ENCODE measurements at places on chromosomes 5 and 9.

GRCh38 chr9:74728176-74728575 lies 159.5 kb downstream of the TRPM6 start:
- DNase-seq, result no peak

DNA sequence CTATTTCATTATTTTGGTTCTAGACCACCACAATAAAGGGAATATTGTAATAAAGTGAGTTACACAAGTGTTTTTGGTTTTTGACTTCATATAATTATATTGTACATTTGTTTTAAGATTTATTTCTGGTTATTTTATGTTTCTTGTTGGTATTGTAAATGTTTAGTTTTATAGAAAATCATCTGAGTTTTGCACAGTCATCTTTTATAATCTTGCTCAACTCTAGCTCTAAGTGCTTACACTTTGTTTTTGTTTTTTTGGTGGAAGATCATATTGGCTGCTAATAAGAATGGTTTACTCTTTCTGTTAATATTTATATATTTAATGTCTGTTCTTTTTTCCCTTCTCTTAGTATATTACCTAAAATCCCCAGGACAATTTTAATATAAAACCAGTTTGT lies 135.0 kb downstream of the CNTLN start:
- no peak for DNase-seq

GRCh38 chr5:54894957-54895815 lies 90.2 kb downstream of the ESM1 start:
- no peak for DNase-seq

DNA sequence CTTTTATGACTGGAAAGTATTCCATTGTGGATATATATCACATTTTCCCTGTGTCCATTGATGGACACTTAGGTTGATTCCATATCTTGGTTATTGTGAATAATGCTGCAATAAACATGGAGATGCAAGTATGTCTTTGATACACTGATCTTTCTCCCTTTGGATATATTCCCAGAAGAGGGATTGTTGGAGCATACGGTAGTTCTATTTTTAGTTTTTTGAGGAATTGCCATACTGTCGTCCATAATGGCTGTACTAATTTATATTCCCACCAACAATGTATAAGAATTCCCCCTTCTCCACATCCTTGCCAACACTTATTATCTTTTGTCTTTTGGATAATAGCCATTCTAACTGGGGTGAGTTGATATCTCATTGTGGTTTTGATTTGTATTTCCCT lies 54.9 kb upstream of the PITX1 start:
- DNase-seq, result no peak

DNA sequence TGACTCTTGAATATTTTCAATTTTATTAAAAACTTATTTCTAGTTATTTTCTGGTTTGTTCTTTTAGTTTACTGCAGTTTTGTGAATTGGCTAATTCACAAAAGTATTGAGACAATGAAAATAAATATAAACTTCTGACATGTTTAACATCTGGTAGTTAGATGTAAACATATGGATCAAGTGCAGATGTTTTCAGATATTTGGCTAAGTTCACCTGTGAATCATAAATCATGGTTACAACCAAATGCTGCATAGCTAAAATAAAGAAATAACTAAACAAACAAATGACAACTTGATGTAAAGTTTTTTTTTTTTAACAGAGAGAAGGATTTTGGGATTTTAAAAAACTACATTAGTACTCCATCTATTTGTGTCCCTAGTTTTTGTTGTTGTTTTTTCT lies 484.6 kb downstream of the SLCO4C1 start:
- no peak for DNase-seq

DNA sequence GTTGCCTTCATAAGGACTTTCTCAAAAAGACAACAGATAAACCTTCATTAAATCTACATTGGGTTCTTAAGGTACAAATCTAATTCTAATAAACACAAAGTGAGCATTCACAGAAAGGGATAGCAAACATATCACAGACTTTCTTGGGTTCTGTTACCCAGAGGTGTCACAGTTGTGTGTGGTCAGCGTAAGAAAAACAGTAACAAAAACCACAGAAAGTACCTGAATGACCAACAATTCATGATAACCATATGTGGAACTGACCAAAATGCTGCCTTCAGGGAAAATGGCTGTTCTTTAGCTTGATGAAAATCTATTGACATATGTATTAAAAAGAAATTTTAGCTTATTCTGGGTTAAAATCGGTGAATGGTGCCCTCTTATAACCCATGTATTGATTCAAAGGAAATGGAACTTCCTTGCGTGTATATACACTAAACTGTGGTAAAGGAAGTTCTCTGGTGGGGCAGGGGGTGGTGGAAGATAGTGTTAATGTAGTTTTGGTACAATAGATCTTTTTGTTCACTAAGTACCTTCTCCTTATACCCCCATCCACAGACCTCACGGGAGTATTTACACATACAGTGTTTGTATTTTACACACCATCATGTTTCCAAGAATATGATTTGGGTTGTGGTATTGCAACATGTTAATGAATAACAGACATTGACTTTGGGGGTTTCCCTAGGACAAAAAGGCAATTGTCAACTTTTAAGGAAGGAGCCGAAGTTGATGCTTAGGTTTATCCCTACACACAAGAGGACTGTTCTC lies 152.5 kb downstream of the APBA1 start:
- no peak for DNase-seq

DNA sequence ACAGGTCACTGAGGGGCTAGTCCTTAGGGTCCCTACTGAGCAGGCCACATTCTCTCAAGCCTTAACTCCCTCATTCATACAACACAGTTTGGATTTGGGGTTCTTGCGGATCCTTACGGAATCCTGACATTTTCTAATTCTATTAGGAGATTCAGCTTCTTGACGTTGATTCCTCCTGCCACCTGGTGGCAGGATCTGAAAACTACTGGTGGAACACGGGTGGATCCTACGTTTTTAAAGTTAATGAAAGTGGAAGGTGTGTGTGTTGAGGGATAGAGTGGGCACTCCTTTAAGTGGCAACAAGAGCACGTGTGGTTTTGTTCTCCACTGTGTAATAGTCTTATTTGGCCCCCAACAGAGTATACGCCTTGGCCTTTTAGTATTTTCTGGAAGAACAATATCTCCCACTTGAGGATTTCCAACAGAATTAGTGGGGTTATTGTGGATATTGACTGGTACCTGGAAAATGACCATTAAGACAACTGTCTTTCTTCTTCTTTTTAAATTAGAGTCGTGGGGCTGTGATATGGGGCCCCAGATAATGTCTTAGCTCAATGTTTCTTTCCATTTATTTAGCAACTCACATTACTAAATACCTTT lies 25.2 kb downstream of the SLC28A3 start:
- DNase-seq, result peak; percentile 22

DNA sequence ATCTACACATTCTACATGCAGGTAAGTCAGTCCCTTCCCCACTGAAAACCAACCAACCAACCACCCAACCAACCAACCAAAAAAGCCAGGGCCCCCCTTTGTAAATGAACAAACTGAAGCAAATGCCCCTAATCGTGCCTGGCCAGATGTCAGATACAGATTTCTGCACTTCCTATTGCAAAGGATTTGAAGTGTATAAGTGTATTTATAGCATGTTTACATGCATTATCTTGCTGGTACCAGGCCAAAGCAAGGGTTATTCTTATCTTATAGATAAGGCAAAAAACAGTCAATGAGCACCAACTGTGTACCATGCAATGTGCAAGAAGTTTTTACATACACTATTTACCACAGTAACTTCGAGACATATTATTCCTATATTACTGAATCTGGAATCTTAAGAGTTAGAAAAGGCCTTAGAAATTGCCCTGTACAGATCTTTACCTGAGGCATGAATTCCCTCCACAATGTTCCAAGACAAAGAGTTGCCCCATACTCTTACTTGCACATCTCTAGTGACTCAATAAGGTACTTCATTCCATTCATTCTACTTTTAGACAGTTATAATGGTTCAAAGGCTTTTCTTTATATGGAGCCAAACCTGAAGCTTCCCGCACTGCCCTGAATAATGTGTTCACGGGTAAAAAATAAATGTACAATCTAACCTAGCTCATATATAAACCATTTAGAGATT lies 51.7 kb upstream of the NR5A1 start:
- no peak for DNase-seq

DNA sequence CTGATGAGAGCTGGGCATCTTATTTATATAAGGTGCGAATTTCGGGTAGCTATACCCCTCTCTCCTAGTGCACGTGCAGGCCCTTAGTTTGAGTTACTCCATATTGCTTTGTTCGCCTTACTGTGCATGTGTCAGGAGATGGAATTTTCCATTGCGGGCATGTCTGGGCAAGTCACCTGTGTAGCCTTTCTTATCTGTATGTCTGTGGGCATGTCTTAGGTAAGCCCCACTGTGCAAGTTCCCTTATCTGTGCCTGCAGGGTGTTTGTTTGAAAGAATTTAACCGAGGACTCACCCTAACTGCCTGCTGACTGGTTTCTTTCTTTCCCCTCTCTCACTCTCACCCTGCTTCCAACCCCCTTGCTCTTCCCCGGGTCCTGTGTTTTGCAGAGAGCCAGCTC lies 140.7 kb upstream of the RANBP3L start:
- DNase-seq, result no peak

GRCh38 chr5:74647096-74647495 lies 6.6 kb upstream of the ENC1 start:
- DNase-seq, result no peak

DNA sequence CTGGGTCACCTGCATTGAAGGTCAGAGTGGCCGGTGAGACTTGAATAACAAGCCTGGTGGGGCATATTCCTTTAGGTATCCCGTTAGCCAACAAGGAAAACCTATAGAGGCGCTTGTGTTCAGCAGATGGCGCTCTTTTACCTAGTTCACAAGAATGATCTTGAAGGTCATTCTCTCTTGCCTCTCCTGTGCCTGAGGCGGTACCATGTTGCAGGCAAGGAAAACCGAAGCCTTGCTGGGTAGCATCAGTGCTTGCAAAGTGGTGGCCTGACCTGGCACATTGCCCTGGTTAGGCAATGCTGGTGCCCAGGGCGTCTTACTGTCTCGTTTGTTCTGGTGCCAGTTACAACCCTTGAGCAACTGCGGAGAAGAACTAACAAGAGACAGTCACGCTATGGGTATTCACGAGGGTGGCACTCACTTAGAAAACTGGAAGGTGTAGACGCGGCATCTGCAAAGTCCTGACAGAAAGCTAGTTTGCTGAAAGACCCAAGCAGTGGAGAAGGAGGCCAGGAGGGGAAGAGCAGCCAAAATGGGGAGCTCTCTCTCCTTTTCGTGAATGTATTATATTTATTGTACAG lies 56.7 kb downstream of the AOPEP start:
- DNase-seq, result no peak

GRCh38 chr5:56481428-56482357 lies 248.6 kb upstream of the ANKRD55 start:
- DNase-seq, result peak; percentile 28

DNA sequence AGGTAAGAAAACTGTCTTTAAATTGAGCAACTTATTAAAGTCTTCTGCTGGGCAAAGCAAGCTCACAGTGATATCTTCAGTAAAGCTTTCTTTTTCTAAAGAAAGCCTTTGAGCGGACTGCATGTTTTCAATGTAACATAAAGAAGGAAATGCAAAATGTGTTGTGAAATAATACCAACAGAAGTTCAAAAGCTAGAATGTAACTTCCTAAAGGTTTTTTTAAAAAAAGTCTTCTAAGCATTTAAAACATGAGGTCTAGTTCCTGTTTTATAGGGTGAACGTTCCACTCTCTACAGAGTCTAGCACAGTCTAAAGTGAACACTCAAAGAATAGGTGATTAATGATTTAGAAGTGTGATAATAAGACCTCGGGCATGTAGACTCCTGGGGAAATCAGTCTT lies 62.9 kb downstream of the DENND1A start:
- no peak for DNase-seq

DNA sequence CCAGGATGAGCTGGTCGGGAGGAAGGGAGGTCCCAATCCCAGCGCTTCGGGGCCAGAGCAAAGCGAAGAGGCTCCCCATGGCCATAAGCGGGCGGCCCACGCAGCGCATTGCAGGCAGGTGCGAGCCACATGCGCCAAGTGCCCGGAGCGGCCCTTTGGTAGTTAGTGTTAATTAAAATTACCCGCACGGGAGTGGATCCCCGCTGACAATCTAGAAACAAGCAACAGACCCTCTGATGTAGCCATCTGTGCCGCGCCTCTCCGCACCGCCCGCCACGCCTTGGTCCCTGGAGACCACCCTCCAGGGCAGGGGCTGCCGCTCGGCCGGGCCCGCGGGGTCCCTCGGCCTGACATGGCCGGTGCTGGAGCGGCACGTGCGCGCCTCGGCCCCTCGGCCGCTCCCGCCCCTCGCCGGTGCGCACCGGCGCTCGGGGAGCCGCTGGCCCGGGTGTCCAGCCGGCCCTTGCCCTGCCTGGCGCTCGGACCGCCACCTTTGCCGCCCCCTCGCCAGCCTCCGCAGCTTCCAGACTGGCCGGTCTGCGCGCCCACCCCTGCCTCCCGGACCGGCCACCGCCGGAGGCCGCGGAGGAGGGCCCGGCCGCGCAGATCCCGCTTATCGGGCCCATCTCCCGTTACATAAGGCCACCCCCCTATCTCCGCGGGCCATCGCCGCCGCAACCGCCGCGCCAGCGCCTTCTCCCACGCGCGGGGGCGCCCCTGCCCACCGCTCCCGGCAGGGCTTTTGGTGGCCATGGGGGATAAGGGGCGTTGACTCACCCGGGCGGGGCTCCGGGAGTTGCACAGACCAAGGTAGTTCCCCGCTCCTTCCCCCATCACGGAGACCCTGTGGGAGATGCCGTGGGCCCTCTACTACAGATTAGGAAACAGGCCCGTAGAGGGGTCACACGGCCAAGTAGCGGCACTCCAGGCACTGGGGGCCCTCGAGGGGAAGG lies 1.9 kb upstream of the IL13 start:
- DNase-seq, result no peak

DNA sequence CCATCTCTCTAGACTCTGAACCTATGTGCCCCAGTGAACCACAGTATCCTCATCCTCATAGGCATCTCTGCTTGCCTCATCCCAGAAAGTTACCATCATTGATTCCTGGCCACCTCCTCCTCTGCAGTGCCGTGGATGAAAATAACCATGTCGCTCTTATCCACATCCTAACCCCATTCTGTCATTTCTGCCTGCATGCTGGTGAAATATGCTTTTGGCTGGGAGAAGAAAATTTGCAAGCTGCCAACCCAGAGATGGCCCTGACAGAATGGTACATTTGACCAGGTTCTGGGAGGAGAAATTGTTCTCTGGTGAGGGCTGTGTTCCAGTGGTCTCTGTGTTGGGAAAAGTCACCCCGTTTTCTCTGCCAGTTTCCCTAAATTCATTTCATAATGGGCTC lies 149.7 kb downstream of the NMUR2 start:
- no peak for DNase-seq

DNA sequence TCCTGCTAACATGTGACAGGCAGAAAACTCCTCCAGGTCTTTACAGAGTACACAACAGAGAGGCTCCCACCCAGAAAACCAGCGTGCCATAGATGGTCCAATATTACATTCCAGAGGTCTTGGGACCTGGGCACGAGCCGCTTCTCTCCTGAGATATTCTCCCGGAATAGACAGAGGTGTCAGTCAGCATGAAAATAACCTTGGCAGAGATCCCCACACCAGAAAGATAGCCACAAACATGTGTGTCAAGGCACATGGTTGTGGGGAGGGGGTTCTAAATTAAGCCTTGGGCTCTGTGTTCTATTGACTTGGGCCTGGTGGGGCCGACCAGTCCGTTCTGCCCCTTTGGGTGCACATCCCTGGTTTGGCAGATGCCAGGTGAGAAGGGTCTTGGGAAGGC lies 78.4 kb downstream of the BOD1 start:
- no peak for DNase-seq
